Stimulated activated CD4-positive, alpha-beta T cell treated with anti-CD3 and anti-CD28 coated beads, TNF-alpha, amount 100 ng/mL, for 1 hour (primary cell): ENCODE measurements at places on chromosomes 4 and X.

DNA sequence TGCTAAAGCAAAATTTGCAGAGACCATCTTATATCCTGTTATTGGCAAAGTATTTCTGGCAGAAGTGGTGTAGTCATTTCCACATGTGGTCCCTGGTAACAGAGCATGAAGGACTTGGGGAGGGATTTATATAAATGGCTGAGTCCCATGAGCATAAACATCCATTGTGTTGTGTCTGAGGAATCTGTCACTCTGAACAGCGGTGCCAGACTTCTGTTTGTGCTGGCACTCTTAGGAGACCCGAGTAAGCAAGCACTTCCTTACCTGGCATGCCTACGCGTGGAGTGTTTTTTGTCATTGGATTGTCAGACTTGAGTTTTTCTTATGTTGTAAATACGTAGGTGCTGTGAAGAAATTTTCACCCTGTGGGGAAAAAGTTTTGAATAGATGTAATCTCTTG, 285.9 kb downstream of the ARHGAP10 start:
- no peak for DNase-seq

GRCh38 chrX:132226169-132226568, 6.9 kb upstream of the RAP2C start:
- no peak for DNase-seq

- no peak for DNase-seq
Measured at GRCh38 chr4:89248879-89249281, 58.7 kb downstream of the GPRIN3 start.

DNA sequence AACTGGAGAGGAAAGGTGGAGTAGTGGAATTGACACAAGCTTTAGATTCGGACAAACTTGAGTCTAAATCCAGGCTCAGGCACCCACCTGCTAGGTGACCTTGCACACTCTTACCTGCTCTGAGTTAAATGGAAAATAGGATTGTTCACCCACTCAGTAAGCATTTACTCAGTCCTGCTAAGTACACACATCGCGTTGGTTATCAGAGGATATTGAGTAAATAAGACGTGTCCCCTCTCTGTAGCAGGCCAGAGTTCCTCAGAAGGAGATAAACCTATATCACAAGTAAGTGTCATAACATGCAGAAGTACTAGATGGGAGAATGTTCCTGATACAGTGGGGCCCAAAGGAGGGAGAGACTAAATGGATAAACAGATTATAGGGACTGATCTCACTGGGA, 117.7 kb downstream of the SMIM20 start:
- no peak for DNase-seq

DNA sequence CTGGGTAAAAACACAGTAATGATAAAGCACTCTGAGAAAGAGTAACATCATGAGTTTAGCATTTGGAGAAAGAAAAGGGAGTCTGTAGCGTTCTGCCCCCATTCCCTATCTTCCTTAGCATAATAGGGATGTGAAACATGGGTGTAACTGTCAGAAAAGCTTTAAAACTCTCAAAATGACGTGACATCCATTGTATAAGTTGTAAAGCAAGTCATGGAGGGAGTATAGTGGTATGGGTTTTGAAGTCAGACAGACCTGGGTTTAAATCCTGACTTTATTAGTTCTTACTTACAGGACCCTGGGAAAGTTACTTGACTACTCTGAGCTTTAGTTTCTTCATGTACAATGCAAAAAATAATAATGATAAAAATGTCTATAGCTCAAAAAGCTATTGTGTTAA, 17.1 kb downstream of the FBXO8 start:
- no peak for DNase-seq

- no peak for DNase-seq
Measured at GRCh38 chr4:151806511-151806927, 45.7 kb upstream of the GATB start.

GRCh38 chr4:31391976-31392375, 671.8 kb downstream of the PCDH7 start:
- no peak for DNase-seq

GRCh38 chr4:105140684-105141490, 5.8 kb upstream of the TET2 start:
- no peak for DNase-seq

- DNase-seq = no peak
Measured at GRCh38 chr4:94454405-94454804, 2.7 kb downstream of the PDLIM5 start.

- DNase-seq = no peak
Measured at GRCh38 chrX:39576041-39576872, 521.5 kb downstream of the BCOR start.

- DNase-seq = no peak
Measured at GRCh38 chrX:12693754-12694153, 97.5 kb upstream of the PRPS2 start.

DNA sequence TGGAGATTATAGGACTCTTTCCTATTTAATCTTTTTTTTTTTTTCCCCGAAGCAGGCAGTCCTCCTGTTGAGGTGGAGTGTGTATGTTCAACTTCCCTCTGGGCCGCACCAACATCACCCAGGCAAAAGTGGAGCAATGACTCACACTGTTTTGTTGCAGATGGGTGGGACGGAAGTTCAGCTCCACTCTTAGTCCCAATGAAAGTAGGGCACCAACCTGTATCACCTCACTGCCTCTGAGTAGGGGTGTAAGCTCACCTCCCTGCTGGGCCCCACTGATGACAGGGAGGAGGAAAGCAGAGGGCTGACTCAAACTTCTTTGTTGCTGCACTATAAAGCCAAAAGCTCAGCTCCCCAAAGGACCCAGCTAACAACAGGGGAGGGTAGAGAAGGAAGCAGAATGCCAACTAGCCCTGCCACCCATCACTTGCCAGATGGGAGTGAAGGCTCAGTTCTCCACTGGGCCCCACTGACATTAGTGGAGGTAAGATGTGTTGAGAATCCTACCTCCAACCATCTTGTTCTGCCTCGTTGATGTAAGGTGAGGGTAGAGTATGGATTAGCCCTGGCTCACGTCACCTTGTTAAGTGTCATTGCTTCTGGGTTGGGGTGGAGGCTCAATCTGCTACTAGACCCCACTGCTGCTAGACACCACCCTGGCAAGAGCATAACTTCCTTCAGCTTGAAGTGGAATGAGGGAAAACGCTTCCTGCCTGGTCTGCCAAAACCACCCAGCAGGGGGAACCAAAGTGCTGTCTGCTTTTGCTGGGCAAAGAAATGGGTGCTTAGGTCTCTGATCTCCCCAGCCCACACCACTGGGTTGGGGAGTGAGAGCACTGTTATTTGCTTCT, 14.1 kb downstream of the RPS6KA3 start:
- DNase-seq = no peak

- no peak for DNase-seq
Measured at GRCh38 chr4:110533590-110533910, 57.6 kb downstream of the ENPEP start.

GRCh38 chr4:1866189-1866661, 5.0 kb upstream of the NSD2 start:
- no peak for DNase-seq

DNA sequence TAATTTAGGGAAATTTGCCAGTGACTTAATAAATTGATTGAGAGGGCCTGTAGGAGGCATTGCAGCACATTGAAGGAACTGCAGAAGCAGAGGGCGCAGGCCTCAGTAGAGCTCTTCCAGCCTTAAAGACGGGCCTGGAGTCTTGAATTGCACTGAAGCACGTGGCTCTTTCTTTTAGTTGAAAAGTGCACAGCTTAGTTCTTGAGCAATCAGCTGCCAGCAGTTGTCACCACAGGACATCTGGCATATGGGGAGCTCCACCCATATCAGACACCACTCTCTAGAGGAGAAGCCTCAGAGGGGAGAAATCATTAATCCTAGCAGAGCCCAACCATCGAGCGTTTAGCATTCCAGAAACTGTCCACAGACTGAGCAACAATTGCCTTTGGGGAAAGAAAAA, 16.0 kb upstream of the FGF16 start:
- no peak for DNase-seq

DNA sequence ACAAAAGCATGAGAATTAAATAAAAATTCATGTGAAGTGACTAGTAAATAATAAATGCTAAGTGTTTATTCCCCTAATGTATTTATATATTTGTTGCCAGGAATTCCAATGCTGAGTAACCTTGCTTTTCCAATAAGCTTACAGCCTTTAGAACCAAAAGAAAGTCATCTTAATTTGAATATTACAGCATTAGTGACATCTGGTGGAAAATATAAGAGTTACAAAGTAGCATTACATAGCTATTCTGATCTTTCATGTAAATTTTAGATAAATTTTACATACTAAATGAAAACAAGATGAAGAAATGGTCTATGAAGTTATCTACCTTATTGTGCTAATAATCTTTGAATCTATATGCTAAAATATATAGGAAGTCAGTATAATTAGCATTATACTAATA, 10.4 kb downstream of the MAD2L1 start:
- DNase-seq = no peak

DNA sequence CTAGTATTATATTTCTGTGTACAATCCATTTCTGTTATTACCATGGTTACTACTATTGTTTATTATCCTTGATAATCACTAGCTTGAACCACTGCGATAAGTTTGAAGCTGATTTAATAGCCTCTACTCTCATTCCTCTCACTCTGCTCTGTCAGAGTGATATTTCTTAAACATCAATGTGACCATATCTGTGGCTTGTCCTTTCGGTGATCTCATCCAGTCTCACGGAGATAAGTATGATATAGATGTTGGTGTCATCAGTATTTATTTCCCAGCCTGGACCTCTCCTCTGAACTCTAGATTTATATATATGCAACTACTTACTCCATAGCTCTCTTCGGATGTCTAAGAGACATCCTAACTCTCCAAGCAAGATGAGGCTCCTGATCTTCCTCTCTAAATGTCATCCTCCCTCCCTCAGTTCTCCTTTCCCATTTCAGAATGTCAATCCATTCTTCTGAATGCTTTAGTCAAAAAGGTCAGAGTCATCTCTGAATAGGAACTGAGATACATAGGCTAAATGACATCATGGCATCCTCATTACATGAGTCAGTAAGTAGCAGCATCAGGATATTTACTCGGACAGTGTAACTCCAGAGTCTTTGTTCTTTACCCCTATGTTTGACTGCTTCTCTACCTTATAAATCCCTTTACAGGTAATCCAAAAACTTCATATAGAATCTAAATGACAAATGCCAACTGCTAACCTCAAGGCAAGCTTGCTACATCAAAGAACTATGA, 129.5 kb downstream of the PACRGL start:
- no peak for DNase-seq

GRCh38 chrX:20974326-20974725, 399.9 kb upstream of the CNKSR2 start:
- no peak for DNase-seq

DNA sequence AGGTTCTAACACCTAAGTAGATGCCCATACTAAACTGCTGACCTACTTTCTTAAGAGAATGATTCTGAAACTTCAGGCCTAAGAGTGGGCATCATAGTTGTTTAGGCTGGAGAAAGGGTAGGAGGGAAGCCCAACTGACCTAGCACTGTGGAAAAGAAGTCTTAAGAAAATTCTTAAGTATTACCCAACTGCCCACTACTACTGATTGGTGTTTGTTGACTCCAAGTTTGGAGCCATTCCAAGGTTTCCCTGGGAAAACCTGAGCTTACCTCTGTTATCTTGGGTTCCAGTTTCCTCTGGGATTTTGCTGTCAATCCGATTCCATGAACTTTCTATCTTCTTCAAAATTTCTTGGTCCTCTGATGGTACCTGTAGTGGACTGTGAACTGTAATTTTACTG, 23.9 kb downstream of the ANKRD17 start:
- DNase-seq = no peak

- DNase-seq = no peak
Measured at GRCh38 chr4:31655328-31655727, 935.2 kb downstream of the PCDH7 start.

DNA sequence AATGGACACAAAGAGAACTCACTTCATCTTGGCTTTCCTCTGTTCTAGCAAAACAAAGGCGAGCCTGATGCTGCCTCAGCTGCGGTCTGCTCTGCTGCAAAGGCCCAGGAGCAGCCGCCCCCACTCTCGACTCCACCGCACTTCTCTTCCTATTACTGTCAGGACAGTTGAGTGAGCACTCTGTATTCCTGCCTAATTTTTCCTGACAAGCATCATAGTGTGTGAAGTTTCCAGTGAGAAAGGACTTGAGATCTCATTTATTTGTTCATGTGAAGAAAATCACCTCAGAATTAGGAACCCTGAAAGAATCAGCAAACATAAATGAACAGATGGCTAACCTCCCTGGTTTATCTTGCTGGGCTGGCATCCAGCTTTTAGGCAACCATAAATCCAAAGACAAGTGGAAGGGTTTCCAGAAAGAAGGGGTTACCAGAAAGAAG, 15.6 kb downstream of the SCARB2 start:
- no peak for DNase-seq

DNA sequence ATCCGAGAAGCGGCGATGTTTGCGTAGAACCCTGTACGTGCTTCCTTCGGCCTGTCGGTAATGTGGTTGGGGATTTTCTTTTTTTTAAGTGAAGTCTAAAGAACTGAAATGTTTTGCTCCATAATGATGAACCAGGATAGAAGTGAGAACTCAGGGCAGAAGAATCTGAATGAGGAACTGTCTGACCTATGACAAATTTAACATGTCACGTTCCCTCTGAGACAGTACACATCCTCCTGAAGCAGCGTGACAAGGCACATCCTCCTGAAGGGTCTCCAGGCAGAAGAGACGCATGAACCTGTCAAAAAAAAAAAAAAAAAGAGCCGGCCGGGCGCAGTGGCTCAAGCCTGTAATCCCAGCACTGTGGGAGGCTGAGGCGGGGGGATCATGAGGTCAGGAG, 6.2 kb downstream of the CSF2RA start:
- DNase-seq = no peak

DNA sequence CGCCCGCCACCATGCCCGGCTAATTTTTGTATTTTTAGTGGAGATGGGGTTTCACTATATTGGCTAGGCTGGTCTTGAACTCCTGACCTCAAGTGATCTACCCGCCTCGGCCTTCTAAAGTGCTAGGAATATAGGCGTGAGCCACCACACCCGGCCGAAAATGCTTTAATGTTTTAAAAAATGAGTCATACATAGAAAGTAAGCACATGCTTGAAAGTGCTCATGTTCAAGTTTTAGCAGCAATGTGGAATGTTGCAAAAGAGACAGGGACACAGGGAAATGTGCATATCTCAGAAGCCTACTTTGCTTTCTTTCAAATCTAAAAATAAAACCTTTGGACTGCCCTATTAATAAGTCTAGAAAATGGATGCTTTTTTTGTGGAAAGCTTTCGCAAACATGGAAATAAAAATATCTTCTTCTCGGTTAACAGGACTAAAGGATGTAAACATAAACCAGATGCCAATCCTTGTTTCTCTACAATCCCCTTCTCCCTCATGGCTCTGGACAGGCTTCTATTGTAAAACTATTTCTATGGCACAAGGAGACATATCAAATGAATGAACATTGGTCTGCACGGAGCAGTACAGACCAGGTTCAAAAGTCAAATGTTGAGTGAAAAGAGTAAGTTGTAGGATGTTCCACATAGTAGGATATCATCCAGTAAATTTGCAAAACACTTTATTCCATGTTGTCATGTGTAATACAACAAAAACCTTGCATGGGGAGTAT, 15.0 kb downstream of the MECP2 start:
- DNase-seq = no peak

GRCh38 chr4:148288448-148288847, 153.8 kb downstream of the NR3C2 start:
- DNase-seq = no peak
